ENCODE measurements at places on chromosomes 12 and 14.

GRCh38 chr12:99133401-99133800 is 488.3 kb downstream of the APAF1 start:
- no peak for DNase-seq

- no peak for DNase-seq
Measured at GRCh38 chr14:87139299-87139698, 853.7 kb downstream of the GALC start.

GRCh38 chr14:105041841-105042765 is 21.2 kb upstream of the CDCA4 start:
- DNase-seq, result no peak

- no peak for DNase-seq
Measured at GRCh38 chr14:26255213-26255612, 342.6 kb downstream of the NOVA1 start.

GRCh38 chr14:104121142-104121541 is 17.2 kb upstream of the KIF26A start:
- DNase-seq, result no peak

GRCh38 chr12:15770581-15770980 is 18.6 kb downstream of the EPS8 start:
- DNase-seq, result no peak

DNA sequence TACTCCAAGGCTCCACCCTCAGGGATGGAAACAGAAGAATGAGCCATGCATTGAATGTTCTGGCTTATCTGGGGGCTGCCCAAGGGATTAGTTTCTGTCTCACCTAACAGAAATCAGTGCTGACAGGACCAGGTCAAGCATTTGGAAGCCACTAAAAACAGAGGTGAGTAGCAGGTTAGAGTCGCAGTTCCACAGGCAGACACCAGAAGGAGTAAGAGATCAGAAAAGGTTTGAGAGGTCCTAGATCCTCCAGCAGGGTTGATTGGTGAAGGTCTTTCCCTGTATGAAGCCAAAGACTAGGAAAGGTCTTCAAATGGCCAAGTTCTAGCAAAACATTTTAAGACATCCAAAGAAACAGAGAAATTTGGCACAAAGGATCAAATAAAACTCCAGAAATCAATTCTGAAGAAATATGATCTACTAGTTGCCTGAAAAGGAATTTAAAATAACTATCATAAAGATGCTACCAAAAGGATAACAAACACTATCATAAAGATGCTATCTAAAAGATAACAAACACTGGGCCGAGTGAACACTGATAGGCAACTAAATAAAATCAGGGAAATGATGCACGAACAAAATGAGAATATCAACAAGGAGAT is 19.5 kb upstream of the TTC9 start:
- DNase-seq, result peak; percentile 33

- DNase-seq, result no peak
Measured at GRCh38 chr14:63956326-63956725, 103.5 kb downstream of the SYNE2 start.

DNA sequence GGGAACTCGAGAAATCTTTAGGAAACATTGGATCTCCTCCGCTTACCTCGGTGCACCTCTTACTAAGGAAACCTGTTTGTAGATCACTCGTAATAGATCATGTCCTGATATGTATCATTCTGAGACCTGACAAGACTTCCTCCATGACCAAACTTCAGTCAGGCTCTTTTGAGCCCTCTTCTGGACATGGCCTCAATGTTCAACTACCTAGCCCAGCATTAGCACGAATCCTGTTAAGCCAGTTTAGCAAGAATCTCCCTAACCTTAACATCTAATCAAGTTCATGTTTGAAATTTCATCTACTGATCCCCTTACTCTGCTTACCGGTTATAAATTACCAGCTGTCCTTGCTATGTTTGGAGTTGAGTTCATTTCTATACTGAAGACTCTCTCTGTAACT is 713.9 kb upstream of the USP15 start:
- no peak for DNase-seq

DNA sequence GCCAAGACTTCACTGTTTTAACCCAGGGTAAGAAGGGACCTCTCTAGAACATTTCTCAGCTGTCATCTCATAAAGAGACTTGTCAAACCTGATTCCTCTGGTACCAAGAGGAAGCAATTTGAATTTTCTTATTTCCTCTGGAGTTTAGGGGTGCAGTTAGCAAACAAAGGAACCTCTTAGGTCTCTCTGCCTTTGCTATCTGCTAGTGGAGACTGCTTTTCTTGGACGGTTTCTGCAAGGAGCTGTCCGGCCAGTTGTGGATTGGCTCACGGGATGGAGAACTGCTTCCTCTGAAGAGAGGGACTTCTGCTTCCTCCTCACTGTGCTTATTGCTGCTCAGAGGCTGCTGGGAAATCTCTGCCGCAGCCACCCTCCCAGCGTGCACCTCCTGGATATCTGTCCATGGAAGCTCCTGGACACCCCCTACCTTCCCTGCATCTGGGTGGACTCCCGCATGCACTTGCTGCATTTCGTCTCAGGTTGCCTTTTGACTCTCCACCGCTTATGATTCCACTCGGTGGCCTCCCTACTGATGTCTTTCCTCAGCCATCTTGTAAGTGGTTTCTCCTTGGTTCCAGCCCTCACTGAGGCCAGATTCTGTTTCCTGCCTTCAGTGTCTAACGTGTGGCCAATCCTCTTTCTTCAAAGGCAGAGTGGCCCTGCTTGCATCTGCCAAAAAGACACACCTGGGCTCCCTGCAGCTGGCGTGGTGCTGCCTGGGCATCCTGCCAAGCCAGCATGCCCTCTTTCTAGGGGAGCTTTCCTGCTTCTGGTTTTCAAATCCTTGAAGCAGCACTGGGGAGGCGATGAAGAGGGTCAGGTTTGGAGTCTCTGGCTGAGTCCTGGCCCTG is 187.3 kb downstream of the CHST11 start:
- DNase-seq, result no peak

Data from nephron progenitor cell (in vitro differentiated cells).